CD8-positive, alpha-beta T cell (primary cell): ENCODE measurements at places on chromosomes 4 and X.

DNA sequence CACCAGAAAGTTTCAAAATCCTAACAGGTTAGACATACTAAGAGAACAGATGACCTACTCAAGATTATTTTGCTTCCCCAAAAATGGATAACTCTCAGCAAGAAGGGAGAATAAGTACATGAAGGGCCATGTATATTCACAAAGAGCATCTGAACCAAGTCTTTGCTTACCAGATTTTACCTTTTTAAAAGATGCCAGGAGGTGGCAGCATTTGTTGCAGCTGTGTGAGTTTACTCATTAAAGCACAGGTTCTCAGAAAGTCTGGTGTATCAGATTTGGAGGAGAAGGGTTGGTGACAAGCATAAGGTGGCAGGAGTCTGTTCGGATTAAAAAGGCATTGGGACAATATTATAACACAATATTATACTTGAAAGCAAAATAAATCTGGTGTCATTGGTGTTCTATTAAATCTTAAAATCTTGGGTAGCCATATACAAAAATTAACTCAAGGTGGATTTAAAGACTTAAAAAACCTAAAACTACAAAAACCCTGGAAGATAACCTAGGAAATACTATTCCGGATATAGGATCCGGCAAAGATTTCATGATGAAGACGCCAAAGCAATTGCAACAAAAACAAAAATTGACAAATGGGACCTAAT, 51.3 kb upstream of the NFKB1 start:
- DNase-seq: peak; percentile 82

DNA sequence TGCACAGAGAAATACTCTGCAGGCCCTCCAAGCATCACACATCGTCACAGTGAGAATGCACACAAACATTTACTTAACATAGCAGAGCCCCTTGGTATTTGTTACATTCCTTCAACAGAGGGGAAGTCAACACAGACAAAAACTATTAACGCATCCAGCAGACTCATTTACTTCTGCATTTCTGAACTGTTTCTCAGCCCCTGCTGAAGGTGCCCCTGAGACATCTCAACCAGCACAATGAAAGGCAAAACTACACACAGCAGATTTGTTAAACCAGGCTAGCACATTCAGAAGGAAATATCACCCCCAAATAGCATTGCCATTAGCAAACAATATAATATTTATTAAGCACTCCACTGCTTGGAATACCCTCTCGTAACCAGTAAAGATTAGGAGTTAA, 367.0 kb downstream of the RAB28 start:
- DNase-seq: no peak

- no peak for DNase-seq
These were observed 22.0 kb downstream of the AFAP1 start for GRCh38 chr4:7917669-7918068.

DNA sequence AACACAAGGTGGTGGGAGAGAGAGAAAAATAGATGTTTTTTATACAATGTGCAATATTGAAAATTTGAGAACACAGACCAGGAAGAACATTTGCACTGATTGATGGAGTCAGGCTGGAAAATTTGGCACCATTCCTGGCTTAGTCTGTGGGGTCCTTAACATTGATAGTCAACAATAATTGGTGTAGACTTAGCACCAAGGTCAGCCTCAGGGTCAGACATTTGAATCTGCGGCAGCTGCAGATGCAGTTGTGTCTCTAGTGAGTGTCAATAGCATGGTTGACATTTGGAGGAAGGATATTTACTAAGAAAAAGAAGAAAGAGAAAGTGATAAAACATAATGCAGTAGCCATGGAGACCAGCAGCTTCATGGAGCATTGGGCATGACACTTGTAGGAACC, 31.5 kb upstream of the GLRA3 start:
- DNase-seq: no peak

DNA sequence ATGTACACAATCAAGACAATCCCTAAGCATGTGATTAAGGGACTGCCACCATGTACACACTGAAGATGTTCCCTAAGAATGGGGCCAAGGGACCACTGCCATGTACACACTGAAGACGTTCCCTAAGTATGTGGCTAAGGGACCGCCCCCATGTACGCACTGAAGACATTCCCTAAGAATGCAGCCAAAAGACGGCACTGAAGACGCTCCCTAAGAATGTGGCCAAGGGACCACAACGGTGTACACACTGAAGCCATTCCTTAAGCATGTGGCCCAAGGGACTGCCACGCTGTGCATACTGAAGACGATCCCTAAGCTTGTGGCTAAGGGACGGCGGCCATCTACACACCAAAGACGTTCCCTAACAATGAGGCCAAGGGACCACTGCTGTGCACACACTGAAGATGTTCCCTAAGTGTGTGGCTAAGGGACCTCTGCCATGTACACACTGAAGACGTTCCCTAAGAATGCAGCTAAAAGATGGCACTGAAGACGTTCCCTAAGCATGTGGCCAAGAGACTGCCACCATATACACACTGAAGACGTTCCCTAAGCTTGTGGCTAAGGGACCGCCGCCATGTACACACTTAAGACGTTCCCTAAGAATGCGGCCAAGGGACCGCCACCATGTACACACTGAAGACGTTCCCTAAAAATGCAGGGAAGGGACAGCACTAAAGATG, 26.4 kb downstream of the DHRSX start:
- DNase-seq: no peak

DNA sequence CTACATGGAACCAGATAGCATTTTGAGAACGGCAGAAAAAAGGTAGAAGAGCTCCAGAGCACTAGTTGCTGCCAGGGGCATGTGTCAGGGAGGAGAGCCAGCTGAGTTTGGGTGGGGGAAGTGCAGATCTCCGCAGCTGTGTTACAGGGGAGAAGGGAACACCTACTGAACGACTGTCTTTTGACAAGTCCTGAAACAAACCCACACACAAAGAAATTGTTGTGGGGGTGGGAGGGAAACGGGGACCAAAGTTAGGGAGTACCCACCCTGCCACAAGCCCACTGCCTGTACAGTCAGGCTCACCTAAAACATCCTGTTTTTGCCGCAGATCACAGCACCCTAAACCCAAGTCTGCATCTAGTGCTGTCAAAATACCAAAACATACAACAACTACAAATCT, 55.5 kb downstream of the LEF1 start:
- peak; percentile 28 for DNase-seq

- DNase-seq: no peak
These were observed 150.7 kb downstream of the PDGFC start for GRCh38 chr4:156820931-156821330.

GRCh38 chr4:151251603-151252304, 25.2 kb upstream of the PRSS48 start:
- no peak for DNase-seq

- no peak for DNase-seq
These were observed 623.8 kb upstream of the DIPK2B start for GRCh38 chrX:45824471-45824870.

GRCh38 chr4:102675141-102675540, 85.6 kb downstream of the MANBA start:
- DNase-seq: no peak

DNA sequence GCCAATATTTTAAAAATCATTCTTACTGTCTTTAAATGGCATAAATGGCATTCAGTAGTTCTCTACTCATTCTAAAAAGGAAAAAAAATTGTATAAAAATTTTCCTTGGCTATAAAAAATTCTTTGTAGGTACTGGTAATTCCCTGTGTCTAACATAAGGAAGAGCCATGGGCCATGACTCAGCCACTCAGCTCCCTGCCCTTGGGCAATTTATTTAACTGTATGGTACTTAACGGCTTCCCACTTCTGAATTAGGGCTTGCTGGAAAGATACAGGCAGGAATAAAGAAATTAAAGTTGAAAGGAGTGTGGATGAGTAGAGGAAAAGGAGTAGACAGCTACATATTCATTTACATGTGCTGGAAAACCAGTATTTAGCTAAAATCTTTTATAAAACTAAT, 30.6 kb downstream of the ABHD18 start:
- no peak for DNase-seq

- no peak for DNase-seq
These were observed 525.4 kb upstream of the HS3ST1 start for GRCh38 chr4:11954093-11954492.

DNA sequence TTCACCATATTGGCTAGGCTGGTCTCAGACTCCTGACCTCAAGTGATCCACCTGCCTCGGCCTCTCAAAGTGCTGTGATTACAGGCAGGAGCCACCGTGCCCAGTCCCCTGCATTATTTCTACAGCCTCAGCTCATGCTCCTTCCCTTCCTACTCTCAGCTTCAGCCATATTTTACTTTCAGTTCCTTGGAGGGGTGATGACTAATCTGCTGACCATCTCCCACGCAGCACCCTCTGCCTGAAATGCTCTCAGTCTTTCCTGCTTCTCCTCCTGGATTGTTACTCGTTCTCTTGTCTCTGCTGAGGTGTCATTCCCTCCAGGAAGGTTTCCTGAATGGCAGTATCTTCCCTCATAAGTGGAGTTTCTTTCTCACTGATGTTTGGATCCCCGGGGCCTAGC, 63.3 kb downstream of the MOSPD2 start:
- DNase-seq: no peak

DNA sequence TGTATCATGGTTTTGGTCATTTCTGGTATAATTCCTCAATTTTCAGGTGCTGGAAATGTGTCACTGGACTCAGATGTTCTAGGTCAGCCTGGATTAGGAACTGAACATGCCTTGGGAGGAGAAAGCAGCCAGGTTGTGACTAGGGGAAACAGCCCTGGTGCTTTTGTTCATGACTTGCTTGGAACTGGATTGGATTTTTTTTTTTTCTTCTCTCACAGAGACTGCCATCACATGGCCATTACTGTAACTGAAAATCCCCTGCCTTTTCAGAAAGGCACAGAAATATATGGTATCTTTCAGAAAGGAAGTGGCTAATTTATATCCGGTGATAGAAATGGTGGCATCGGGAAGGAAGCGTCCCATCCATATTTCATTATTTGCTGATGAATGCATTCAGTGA, 34.6 kb downstream of the SEPTIN11 start:
- DNase-seq: no peak

GRCh38 chr4:109690690-109691410, 12.4 kb downstream of the CASP6 start:
- no peak for DNase-seq

DNA sequence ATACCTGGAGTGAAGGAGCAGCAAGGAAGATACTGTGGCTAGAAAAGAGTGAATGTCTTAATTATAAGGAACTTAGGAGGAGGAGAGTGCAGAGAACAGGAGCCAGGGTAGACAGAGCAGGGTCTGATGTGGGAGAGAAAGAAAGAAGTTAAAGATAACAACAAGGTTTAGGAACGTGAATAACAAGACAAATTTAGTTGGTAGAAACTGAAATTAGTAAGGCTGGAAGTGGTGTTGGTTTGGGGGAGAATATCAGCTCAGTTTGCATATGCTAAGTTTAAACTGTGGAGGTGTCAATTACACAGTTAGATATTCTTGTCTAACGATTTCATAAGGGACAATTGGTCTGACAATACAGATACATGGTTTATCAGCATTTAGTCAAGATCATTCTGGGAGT, 1123.7 kb upstream of the PABPC4L start:
- no peak for DNase-seq

- DNase-seq: no peak
These were observed 12.2 kb upstream of the PRDM8 start for GRCh38 chr4:80184825-80185756.

DNA sequence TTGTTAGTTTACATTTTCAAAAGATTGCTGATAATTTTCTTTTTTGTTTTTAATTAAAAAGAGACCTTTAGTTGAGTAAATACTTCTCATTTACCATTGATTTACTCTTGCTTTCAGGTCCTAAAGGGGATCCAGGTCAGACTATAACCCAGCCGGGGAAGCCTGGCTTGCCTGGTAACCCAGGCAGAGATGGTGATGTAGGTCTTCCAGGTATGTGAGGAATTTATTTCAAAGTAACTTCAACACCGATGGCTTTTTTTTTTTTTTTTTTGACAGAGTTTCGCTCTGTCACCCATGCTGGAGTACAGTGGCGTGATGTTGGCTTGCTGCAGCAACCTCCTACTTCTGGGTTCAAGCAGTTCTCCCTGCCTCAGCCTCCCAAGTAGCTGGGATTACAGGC, 135.1 kb downstream of the IRS4 start:
- no peak for DNase-seq

- no peak for DNase-seq
These were observed 832.7 kb upstream of the INTU start for GRCh38 chr4:126799971-126800574.

DNA sequence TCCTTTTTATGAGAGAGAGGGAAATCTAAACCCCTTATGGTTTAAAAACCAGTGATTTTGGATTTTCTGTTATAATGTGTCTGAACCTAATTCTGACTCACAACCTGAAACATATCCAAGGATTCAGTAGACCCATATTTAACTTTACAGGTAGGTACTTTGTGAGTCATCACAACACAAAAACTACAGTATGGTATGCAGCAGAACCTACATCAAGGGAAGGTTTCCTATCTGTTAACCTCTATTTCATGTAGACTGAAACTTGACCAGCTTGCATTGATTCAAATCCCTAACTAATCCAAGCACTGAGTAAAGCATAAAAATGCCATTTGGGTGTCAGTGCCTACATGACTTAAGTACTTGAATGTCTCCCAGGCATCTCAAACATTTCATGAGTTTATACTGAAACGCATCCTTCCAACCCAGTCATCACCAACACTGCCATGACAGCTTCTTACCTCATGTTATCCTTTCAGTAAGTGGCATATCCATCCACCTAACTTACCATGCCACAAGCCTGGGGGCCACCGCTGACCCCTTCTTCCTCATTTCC, 4.3 kb upstream of the ARHGAP10 start:
- no peak for DNase-seq

GRCh38 chr4:6509587-6509986, 37.2 kb upstream of the PPP2R2C start:
- DNase-seq: no peak

GRCh38 chr4:95541889-95542607, 6.7 kb downstream of the UNC5C start:
- no peak for DNase-seq

DNA sequence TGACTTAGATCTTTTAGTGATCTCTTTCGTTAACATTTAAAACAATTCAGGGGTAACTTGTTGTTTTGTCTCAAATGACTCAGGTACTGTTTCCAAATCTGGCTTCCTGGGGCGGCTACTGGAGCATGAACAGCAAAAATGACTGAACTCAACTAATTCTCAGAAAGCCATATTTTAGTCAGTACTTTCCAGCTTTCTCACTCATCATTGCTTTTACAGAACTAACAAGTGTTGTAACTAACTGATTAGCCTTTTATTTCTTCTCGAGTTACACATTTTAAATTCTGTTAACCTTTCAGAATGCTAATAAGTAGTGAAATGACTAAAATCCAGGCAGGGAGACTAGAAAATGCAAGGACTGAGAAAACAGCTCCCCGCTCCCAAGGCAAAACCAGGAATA, 55.3 kb downstream of the JADE3 start:
- no peak for DNase-seq

DNA sequence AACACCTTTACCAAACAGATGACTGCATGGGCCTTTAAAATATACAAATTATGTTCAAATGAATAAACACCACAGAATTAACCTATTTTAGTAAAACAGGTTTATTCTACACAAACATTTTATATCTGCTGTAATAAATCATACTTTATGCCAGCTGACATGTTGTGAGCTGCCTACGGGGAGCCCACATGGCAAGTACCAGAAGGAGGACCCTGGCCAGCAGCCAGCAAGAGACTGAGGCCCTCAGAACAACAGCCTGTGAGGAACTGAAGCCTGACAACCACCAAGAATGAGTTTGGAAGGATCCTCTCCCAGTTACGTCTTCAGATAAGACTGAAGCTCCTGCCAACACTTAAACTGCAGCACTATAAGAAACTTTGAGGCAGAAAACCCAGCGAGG, 377.0 kb downstream of the PDGFC start:
- DNase-seq: no peak

GRCh38 chrX:149939905-149940673, 1.8 kb upstream of the EOLA2 start:
- DNase-seq: peak; percentile 84

GRCh38 chr4:68361146-68361589, 11.3 kb upstream of the YTHDC1 start:
- no peak for DNase-seq
